CD4-positive, alpha-beta memory T cell (primary cell): ENCODE measurements at places on chromosomes 6 and 20.

- H3K27me3 ChIP-seq = no peaks in the 10 kb centered on the region
- H3K27ac ChIP-seq = no peak overlapping the region
- H3K4me1 ChIP-seq = no peaks in the 10 kb centered on the region
- DNase-seq = no peak
- no peaks in the 10 kb centered on the region for H3K36me3 ChIP-seq
Measured at GRCh38 chr6:52016915-52017748, 70.3 kb downstream of the PKHD1 start.

- H3K4me3 ChIP-seq = no peak overlapping the region
- H3K36me3 ChIP-seq = no peaks in the 10 kb centered on the region
- H3K27me3 ChIP-seq = no peaks in the 10 kb centered on the region
- H3K27ac ChIP-seq = no peak overlapping the region
- no peak for DNase-seq
Measured at GRCh38 chr6:24054388-24054787, 71.6 kb upstream of the NRSN1 start.

DNA sequence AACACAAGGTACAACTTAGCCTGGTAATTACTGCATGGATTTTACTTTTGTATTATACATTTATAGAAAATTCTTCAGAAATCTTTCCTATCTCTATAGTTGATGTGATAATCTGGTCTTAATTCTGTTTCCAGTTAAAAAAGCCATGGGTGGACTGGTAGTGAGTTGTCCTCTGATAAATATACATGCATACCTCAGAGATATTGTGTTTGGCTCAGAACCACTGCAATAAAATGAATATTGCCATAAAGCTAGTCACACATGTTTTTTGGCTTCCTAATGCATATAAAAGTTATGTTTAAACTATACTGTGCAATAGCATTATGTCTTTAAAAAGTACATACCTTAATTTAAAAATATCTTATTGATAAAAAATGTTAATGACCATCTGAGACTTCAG is 708.6 kb upstream of the MARCKS start:
- H3K4me3 ChIP-seq = no peak overlapping the region
- H3K27me3 ChIP-seq = no peaks in the 10 kb centered on the region
- H3K27ac ChIP-seq = no peak overlapping the region
- no peak for DNase-seq

- H3K4me3 ChIP-seq = no peak overlapping the region
- H3K27me3 ChIP-seq = no peaks in the 10 kb centered on the region
- no peak for DNase-seq
- H3K4me1 ChIP-seq = peaks cover 34% of the 10 kb centered on the region
- no peaks in the 10 kb centered on the region for H3K36me3 ChIP-seq
- no peak overlapping the region for H3K27ac ChIP-seq
Measured at GRCh38 chr6:1538369-1538768, 71.3 kb upstream of the FOXC1 start.

DNA sequence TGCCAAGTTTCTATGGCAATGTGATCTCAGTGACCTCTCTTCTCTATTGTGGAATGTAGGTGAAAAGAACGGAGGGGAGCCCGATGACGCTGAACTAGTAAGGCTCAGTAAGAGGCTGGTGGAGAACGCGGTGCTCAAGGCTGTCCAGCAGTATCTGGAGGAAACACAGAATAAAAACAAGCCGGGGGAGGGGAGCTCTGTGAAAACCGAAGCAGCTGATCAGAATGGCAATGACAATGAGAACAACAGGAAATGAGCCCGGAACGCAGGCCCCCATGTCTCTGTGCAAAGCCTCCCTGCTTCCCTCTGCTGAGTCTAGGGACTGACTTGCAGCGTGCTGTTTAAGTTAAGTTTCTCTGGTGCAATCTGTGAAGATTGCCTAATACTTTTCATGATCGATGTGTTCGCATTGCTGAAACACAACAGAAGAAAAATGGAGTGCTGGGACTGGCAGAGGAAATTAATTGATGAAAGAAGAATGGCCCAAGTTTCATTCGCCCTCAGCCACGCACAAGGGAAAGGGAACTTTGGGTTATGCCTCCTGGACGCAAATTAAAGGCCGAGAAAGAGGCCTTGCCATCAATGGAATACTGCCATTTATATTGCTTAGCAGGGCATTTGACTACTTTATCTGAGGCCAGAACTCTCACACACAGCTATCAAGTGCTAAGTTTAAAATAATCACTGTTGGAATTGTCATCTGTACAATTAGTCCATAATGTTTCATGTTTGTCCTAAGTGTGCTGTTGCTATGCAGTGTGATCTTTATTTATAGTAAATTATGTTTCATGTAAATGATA is 146.4 kb downstream of the AKAP7 start:
- H3K27ac ChIP-seq = peak overlapping the region; percentile 53
- peak overlapping the region; percentile 48 for H3K4me3 ChIP-seq
- peak; percentile 69 for DNase-seq
- H3K27me3 ChIP-seq = no peaks in the 10 kb centered on the region
- H3K4me1 ChIP-seq = peaks cover 34% of the 10 kb centered on the region
- H3K36me3 ChIP-seq = no peaks in the 10 kb centered on the region

- H3K27me3 ChIP-seq = no peaks in the 10 kb centered on the region
- peaks cover 3% of the 10 kb centered on the region for H3K36me3 ChIP-seq
- H3K27ac ChIP-seq = peak overlapping the region; percentile 74
- DNase-seq = peak; percentile 64
- peak overlapping the region; percentile 67 for H3K4me3 ChIP-seq
Measured at GRCh38 chr6:89828988-89829471, 650 bp upstream of the CASP8AP2 start.

DNA sequence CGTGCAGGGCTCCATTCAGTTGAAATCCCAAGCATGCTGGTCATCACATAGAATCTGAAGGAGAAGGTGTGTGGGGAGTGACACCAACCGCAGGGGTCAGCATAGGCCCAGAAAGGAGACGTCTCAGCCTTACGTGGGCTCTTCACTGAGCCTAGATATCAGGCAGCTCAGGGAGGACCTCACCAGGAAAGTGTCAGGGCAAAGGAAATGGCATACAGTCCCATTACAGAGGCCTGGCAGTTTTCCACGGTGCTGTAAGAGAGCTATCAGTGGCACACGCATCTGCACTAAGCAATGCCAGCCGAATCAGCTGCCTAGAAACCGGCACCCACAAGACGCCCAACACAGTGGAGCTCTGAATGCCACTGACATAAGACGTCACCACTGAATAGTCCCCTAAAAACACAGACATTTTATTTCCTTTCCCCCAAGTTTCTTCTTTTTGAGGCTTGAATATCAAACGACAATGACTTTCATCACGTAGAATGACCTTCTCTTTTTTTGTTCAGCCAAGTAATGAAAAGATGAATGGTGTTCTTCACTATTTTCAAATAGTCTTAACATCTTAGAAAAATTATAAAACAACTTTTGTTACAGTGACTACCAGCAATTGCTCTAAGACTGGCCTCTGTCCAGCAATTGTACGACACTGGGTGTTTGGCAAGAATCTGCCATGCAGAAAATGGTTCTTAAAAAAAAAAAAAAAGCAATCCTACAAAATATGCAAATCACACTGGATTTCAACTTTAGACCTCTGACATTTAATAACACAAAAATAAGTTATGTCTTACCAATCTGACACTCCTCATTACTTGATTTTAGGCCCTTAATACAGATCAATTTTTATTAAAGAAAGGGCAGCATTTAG is 88.9 kb upstream of the FOXQ1 start:
- no peaks in the 10 kb centered on the region for H3K4me1 ChIP-seq
- no peaks in the 10 kb centered on the region for H3K36me3 ChIP-seq
- no peaks in the 10 kb centered on the region for H3K27me3 ChIP-seq
- H3K27ac ChIP-seq = no peak overlapping the region
- DNase-seq = no peak

DNA sequence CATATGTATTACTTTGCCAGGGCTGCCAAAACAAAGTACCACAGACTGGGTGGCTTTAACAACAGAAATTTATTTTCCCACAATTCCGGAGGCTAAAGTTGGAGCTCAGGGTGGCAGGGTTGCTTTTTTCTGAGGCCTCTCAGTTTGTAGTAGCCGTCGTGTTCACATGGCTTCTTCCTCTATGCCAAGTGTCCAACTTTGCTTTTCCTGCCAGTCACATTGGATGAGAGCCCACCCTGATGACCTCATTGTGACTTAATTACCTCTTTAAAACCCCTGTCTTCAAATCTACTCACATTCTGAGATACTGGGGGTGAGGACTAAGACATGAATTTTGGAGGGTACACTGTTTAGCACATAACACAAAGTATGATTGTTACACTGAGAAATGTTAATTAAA is 9.9 kb upstream of the ECT2L start:
- peaks cover 6% of the 10 kb centered on the region for H3K4me1 ChIP-seq
- peaks cover 24% of the 10 kb centered on the region for H3K36me3 ChIP-seq
- DNase-seq = no peak
- no peak overlapping the region for H3K4me3 ChIP-seq
- H3K27ac ChIP-seq = no peak overlapping the region
- H3K27me3 ChIP-seq = no peaks in the 10 kb centered on the region

GRCh38 chr6:131212024-131212423 is 76.8 kb downstream of the AKAP7 start:
- DNase-seq = no peak
- H3K4me1 ChIP-seq = peaks cover 39% of the 10 kb centered on the region
- no peaks in the 10 kb centered on the region for H3K27me3 ChIP-seq
- no peak overlapping the region for H3K4me3 ChIP-seq
- no peaks in the 10 kb centered on the region for H3K36me3 ChIP-seq

DNA sequence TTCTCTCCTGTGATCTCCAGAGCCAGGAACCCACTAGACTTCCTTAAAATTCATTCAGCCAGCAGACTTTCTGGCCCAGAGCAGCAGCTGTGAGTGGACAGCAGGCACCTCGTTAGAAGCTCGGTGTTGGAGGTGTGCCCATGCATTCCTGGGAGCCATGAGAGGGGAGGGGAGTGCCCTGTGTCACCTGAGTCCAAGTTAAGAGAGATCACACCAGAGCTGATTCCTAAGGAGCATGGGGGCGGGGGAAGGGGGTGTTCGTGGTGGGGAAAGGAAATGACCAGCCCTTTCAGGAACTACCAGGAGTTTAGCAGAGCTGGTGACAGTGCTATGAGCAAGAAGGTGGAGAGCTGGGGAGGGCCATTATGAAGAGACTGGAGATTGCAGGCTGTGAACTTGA is 46.9 kb downstream of the GFRA4 start:
- H3K27ac ChIP-seq = no peak overlapping the region
- DNase-seq = no peak
- no peak overlapping the region for H3K4me3 ChIP-seq
- no peaks in the 10 kb centered on the region for H3K36me3 ChIP-seq

- H3K4me3 ChIP-seq = no peak overlapping the region
- DNase-seq = no peak
- peaks cover 57% of the 10 kb centered on the region for H3K4me1 ChIP-seq
- H3K27ac ChIP-seq = no peak overlapping the region
- no peaks in the 10 kb centered on the region for H3K27me3 ChIP-seq
Measured at GRCh38 chr6:7157752-7158616, 50.2 kb downstream of the RREB1 start.

DNA sequence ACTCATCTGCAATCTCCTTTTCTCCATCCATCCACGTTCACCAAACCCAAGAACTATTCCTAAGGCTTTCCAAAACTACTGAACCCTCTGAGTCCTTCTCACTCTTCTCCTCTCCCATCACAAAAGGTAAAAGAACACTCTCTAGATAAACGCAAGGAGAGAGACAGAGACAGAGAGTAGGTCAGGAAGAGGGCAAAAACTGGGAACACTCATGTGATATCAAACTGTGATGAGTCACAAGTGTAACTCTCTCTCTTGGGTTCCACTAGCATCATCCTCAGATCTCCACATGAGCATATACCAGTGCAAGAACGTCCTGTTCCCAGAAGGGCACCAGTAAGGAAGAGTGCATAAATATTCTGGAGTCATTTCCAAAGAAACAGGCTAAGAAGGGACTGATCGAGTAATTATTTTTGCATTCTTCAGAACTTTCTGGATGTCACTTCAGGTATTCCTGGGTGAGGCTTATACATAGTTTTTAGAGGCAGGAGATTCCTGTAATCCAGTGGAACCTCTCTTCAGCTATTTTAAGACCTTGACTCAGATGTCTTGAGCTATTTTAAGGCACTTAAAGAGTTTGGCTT is 47.3 kb upstream of the STXBP5 start:
- H3K27me3 ChIP-seq = no peaks in the 10 kb centered on the region
- no peak for DNase-seq
- no peak overlapping the region for H3K27ac ChIP-seq
- no peaks in the 10 kb centered on the region for H3K36me3 ChIP-seq
- no peaks in the 10 kb centered on the region for H3K4me1 ChIP-seq
- no peak overlapping the region for H3K4me3 ChIP-seq

GRCh38 chr20:47785854-47786764 is 828 bp upstream of the SULF2 start:
- H3K36me3 ChIP-seq = no peaks in the 10 kb centered on the region
- H3K27ac ChIP-seq = no peak overlapping the region
- no peak for DNase-seq

- no peak overlapping the region for H3K27ac ChIP-seq
- H3K4me3 ChIP-seq = no peak overlapping the region
- peaks cover 7% of the 10 kb centered on the region for H3K36me3 ChIP-seq
- H3K27me3 ChIP-seq = peaks cover 26% of the 10 kb centered on the region
- H3K4me1 ChIP-seq = peaks cover 18% of the 10 kb centered on the region
Measured at GRCh38 chr6:44298055-44298803, 14.9 kb downstream of the AARS2 start.

DNA sequence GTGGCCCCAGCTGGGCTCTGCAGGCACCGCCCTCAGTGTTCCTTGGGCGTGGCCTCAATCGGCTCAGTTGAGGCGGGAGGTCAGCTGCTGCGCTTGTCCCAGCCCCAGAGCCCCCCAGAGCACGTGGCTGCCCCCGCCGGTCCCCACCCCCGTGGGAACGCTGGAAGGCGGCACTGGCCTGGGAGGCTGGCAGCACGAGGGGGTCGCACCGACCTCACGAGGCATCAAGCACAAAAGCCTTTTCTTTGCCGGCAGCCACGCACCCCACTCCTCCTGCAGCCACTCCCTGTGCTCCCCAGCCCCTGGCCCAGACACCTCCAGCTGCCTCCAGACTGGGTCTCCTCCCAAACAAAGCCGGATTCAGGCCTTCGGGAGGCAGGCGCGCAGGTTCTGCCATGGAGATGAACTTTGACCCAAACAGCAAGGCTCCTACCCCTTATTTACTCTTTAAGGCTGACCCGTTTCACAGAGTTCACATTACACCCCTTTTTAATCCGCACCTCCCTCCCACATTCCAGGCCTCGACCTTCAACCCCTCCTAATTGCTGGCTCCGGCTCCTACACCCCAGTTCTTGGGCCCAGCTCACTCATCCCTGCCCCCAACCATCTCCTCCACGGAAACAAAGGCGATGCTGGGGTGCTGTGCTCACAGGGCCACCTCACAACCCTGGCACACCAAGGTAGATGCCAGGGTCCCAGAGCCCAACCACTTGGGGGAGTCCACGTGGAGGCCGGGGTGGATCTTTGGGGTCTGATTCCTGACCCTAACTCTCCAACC is 111.7 kb downstream of the NOL4L start:
- DNase-seq = no peak
- H3K4me1 ChIP-seq = peaks cover 23% of the 10 kb centered on the region
- no peak overlapping the region for H3K4me3 ChIP-seq

GRCh38 chr20:62900692-62901584 is 25.4 kb downstream of the DIDO1 start:
- no peaks in the 10 kb centered on the region for H3K27me3 ChIP-seq
- no peak overlapping the region for H3K4me3 ChIP-seq
- peaks cover 28% of the 10 kb centered on the region for H3K4me1 ChIP-seq
- H3K36me3 ChIP-seq = peaks cover 36% of the 10 kb centered on the region
- H3K27ac ChIP-seq = peak overlapping the region; percentile 22
